ENCODE measurements at places on chromosomes 6 and 20.

GRCh38 chr6:110618591-110619267 lies 142.3 kb upstream of the SLC22A16 start:
- no peak for DNase-seq

DNA sequence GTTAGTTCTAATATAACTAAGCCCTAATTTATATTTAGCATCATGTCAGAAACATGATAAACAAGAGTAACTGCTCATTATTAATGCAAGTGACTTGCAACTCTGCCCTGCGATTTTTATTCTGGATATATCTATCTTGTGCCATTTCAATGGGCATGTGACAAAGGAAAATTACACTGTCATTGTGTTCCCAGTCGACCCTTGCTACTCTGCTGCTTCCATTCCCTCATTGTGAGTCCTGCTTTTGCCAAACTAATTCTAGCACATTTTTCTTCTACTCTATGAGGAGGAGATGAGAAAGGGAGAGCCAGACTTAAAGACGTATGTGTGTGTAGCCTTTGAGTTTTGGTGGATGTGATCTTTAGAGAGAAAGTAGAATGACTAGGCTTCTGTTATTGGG lies 275.9 kb downstream of the ARHGAP18 start:
- DNase-seq, result no peak

DNA sequence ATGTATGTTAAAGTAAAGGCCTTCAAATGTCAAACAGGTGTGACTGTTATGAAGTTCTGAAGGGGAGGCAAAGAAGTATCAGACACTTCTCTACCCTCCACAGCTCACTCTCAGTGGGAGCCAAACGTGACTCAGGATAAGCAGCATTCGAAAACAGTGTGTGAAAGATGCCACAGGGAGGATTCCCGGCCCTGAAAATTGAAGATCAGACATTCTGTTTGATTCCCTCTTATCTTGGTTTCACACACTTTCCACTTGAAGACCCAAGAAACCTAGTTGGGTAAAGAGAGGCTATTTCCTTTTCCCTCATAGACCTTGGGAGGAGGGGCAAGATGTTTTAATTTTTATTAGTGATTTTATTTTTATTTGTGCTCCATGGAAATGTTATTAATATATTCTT lies 164.2 kb upstream of the SUPT3H start:
- DNase-seq, result no peak

- no peak for DNase-seq
These were observed 417.2 kb downstream of the RFPL4B start for GRCh38 chr6:112764377-112764776.

- no peak for DNase-seq
These were observed 17.2 kb upstream of the TMX4 start for GRCh38 chr20:8036771-8037170.

GRCh38 chr6:149261364-149262040 lies 56.0 kb upstream of the TAB2 start:
- no peak for DNase-seq

GRCh38 chr6:38796850-38797249 lies 81.7 kb downstream of the DNAH8 start:
- DNase-seq, result no peak

DNA sequence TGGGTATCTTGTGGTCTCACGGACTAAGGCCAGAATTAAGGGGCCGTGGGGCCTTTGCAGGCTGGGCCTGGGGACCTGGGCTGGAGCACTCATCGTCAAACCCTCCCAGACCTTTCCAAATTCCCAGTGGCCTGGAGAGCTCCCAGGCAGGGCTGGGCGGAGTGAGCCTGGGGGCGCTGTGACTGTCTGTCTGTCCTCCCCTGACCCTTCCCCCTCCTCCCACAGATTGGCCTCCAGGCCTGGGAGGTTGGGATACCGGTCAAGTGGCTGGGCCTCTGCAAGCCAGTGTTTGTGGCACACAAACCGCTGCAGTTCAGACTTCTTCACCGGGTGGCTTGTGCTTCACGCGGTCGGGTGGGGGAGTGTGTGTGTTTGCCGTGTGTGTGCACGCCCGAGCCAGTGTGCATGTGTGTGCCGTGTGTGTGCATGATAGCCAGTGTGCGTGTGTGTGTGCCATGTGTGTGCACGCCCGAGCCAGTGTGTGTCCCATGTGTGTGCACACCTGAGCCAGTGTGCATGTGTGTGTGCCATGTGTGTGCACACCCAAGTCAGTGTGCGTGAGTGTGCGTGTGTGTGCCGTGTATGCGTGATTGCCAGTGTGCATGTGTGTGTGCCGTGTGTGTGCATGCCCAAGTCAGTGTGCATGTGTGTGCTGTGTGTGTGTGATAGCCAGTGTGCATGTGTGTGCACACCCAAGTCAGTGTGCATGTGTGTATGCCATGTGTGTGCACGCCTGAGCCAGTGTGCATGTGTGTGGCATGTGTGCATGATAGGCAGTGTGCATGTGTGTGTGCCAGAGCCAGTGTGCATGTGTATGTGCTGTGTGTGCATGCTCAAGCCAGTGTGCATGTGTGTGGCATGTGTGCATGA lies 6.3 kb downstream of the RBBP8NL start:
- no peak for DNase-seq

GRCh38 chr20:44990425-44990824 lies 24.1 kb downstream of the STK4 start:
- no peak for DNase-seq

DNA sequence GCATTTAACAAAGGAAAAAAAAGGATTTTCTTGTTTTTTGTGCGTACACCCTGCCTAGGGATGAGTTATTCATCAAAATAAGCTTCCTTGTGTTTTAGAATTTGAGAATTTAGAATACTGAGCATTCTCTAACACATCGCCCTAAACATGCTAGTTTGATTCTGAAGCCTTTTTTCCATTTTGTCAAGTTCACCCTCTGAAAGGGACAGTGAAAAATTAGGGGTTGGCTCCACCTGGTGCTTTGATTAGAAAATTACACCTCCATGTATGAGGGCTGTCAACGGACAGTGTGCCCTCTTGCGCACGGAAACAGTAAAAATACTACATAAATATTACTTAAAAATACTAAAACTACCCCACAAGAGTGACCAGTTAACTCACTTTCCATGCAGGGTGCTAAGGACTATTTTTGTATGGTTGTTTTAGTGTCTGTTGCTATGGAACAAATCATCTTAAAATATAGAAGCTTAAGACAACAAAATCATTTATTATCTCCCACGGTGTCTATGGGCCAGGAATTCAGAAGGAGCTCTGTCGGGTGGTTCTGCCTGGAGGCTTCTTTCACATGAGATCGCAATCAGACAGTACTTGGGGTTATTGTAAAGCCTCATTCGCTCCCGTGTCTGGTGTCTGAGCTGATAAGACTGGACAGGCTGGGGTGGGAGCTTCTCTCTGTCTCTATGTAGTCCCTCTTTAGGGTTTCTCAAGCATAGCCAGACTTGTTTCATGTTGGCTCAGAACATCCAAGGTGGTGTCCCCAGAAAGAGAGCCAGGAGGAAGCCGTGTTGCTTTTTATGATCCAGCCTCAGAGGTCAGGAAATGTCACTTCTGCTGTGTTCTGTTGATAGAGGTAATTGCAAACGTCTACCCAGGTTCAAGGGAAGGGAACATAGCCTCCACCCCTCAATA lies 41.1 kb upstream of the TMEM170B start:
- DNase-seq, result peak; percentile 83
